ENCODE measurements at places on chromosomes 6 and 20.

- no peaks in the 10 kb centered on the region for H3K36me3 ChIP-seq
- no peaks in the 10 kb centered on the region for H3K27me3 ChIP-seq
- H3K4me3 ChIP-seq: no peak overlapping the region
- no peak overlapping the region for H3K27ac ChIP-seq
Measured at GRCh38 chr20:43294031-43294430, 104.3 kb upstream of the PTPRT start.

GRCh38 chr6:39471954-39472659, 149.6 kb upstream of the KCNK16 start:
- peaks cover 10% of the 10 kb centered on the region for H3K4me1 ChIP-seq
- no peaks in the 10 kb centered on the region for H3K36me3 ChIP-seq
- H3K4me3 ChIP-seq: no peak overlapping the region
- no peak for DNase-seq

- H3K4me1 ChIP-seq: peaks cover 18% of the 10 kb centered on the region
- peaks cover 25% of the 10 kb centered on the region for H3K36me3 ChIP-seq
Measured at GRCh38 chr20:63525185-63525584, 4.6 kb downstream of the PPDPF start.

GRCh38 chr6:157670466-157671186, 152.4 kb upstream of the SNX9 start:
- H3K27me3 ChIP-seq: peaks cover 18% of the 10 kb centered on the region
- H3K4me3 ChIP-seq: no peak overlapping the region
- no peak overlapping the region for H3K27ac ChIP-seq

DNA sequence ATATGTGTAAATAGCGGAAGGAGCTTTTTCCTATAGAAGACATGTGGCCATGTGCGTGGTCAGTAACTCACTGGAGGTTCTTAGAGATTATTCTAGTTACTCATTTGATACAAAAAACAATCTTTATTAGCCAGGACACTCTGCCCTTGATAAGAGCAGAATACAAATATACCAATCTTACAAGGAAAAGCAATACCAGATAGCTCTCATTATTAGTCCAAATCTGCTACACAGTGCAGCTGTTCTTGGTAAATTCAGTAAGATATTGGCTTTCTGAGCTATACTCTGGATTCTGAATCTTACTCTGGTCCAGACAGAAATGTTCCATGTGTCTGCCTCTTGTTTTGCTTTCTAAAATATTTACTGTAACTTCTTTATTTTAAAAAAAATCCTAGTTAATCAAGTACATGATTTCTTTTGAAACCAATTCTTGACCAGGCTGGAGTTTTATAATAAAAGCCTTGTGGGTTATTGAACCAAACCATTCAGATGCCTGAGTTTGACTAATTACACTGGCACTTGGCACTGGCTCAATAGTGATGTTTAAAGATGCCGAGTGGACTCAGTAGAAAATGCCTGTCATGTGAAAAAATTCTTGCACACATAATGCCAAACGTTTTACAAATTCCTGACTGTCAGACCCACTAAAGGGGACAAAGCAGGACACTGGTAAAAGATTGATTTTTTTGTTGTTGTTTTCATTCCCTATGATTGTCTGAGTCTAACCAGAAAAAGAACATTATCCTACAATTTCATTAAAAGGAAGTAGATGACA, 242.8 kb upstream of the TCF21 start:
- no peaks in the 10 kb centered on the region for H3K36me3 ChIP-seq
- no peak for DNase-seq
- H3K27me3 ChIP-seq: no peaks in the 10 kb centered on the region
- H3K4me1 ChIP-seq: no peaks in the 10 kb centered on the region

GRCh38 chr6:37352384-37352783, 1.4 kb upstream of the RNF8 start:
- peaks cover 11% of the 10 kb centered on the region for H3K27me3 ChIP-seq
- no peak for DNase-seq
- no peak overlapping the region for H3K4me3 ChIP-seq
- no peak overlapping the region for H3K27ac ChIP-seq
- peaks cover 35% of the 10 kb centered on the region for H3K4me1 ChIP-seq
- H3K36me3 ChIP-seq: peaks cover 6% of the 10 kb centered on the region

All from activated naive CD4-positive, alpha-beta T cell treated with anti-CD3 and anti-CD28 coated beads, Interleukin-2, amount 10 ng/mL, durations not matched to agents 7 days and 5 days (primary cell).